ENCODE measurements at places on chromosomes 5 and 9. TPM values are rescaled to one million over a fixed set of nuclear protein-coding genes. Genes with fewer than 3 reads are reported as not detected.

The DRD1 gene
- polyA plus RNA-seq, result 0.22 TPM

The PCDHB3 gene
- polyA plus RNA-seq, result 0.48 TPM

The MPDZ gene
- polyA plus RNA-seq, result 24.7 TPM

The ADAM19 gene
- polyA plus RNA-seq, result 0.60 TPM

The SH3TC2 gene
- 0.22 TPM for polyA plus RNA-seq

The ADAMTS19 gene
- not detected for polyA plus RNA-seq

The PDE6A gene
- not detected for polyA plus RNA-seq

The GKAP1 gene
- polyA plus RNA-seq, result 5.3 TPM

The GPR21 gene
- polyA plus RNA-seq, result not detected

The MCIDAS gene
- polyA plus RNA-seq, result 0.06 TPM

The TAF11L5 gene
- polyA plus RNA-seq, result not detected

The SPATA9 gene
- 0.67 TPM for polyA plus RNA-seq

The OR1J1 gene
- polyA plus RNA-seq, result 0.56 TPM

The ASPN gene
- polyA plus RNA-seq, result 8.9 TPM

The AMBP gene
- polyA plus RNA-seq, result not detected

The PCDHB5 gene
- 1.6 TPM for polyA plus RNA-seq

The WNK2 gene
- polyA plus RNA-seq, result 1.3 TPM

The IFNB1 gene
- not detected for polyA plus RNA-seq

The CCNI2 gene
- not detected for polyA plus RNA-seq

The QRFP gene
- polyA plus RNA-seq, result 0.03 TPM

The FSTL4 gene
- polyA plus RNA-seq, result 0.72 TPM

The DPYSL3 gene
- polyA plus RNA-seq, result 77.3 TPM

The PTGES gene
- polyA plus RNA-seq, result 0.67 TPM

The DNM1 gene
- 4.5 TPM for polyA plus RNA-seq

The FOXE1 gene
- polyA plus RNA-seq, result 0.03 TPM

The OTP gene
- not detected for polyA plus RNA-seq

The INSL4 gene
- polyA plus RNA-seq, result not detected

The MRPS2 gene
- polyA plus RNA-seq, result 48.9 TPM

The PRUNE2 gene
- polyA plus RNA-seq, result 3.5 TPM

The CDKN2A gene
- polyA plus RNA-seq, result 0.17 TPM

The IL17B gene
- polyA plus RNA-seq, result 0.17 TPM

The SPIN1 gene
- 13.4 TPM for polyA plus RNA-seq

The AK8 gene
- 0.12 TPM for polyA plus RNA-seq
